ENCODE measurements at places on chromosomes 6 and 20.

DNA sequence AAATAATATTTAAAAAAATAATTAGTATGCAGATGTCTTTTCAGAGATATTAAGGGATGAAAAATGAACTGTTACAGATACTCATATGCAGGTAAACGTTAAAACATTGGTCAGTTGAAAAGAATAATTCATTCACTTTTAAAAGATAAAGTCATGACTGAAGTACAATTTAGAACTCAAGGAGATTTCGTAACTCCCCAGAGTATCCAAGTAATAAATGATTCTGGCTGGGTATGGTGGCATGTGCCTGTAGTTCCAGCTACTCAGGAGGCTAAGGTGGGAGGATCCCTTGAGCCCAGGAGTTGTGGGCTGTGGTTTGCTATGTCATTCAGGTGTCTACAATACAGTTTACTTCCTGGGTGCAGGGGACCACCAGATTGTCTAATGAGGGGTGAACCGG lies 122.3 kb upstream of the TMEM181 start:
- DNase-seq: no peak

DNA sequence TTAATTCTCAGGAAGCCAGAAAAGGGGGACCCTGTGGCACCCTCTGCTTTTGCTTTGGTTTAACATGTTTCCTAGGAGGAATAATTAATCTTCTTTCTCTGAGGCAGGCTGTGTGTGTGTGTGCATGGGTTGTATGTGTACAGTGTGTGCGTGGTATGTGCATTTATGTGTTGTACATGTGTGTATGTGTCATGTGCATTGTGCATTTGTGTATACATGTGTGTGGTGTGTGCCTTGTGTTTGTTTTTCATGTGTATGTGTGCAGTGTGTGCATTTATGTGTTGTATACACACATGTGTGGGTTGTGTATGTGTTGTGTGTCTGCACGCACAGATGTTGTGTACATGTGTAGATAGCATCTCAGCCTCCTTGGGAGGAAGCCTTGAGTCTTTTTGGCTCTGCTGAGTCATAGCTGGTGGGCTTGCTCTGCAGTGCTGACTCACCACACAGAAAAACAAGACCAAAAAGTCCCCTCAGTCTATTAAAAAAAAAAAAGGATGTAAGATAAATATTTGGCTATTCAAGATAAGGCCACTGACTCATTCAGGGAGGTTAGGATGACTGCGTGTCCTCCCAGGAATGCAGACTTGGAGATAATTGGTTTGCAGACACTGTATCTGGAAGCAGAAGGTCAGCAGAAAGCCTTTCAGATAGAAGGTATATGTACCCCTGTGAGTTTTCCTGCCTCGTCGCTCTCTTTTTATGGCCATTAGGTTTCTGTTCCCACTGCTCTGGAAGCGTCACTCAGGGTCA lies 58.6 kb downstream of the SYNJ2 start:
- no peak for DNase-seq

GRCh38 chr6:105430685-105431084 lies 27.8 kb upstream of the PREP start:
- DNase-seq: no peak

DNA sequence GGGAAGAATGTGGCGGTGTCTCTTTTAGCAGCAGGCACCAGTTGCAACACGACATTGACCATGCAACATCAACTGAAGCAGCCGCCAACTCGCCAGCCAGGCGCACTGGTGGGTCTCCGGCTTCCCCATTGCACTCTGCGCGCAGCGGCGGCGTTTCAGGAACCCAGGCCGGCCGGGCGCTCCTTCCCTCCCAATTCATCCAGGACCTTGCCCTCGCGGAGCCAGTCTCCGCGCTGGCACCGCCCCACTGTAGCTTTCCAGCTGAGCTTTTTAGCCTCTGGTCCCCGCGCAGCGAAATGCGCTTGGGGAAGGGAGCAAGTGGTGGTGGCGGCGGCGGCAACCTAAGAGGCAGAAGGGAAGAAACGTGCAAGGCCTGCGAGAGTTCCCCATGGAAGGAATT lies 297.9 kb upstream of the RIMS1 start:
- DNase-seq: no peak

DNA sequence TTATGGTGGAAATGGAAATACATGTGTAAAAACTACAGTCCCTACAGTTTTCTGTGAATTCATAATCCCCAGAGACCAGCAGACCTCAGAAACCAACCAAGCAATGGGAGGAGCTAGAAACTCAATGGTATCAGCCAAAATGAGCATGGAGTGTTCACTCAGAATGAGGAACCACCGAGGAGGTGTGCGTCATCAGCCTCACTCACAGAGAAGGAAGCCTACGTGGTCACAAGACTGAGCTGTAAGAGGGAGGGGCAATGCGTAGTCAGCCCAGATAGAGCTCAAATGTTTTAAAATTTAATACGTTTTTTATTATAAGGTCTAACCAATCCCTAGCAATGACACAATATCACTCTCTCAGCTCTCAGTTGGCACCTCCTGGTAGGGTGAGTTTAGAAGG lies 17.4 kb downstream of the MYLK4 start:
- DNase-seq: no peak

GRCh38 chr20:51022227-51022802 lies 592 bp downstream of the KCNG1 start:
- DNase-seq: no peak

DNA sequence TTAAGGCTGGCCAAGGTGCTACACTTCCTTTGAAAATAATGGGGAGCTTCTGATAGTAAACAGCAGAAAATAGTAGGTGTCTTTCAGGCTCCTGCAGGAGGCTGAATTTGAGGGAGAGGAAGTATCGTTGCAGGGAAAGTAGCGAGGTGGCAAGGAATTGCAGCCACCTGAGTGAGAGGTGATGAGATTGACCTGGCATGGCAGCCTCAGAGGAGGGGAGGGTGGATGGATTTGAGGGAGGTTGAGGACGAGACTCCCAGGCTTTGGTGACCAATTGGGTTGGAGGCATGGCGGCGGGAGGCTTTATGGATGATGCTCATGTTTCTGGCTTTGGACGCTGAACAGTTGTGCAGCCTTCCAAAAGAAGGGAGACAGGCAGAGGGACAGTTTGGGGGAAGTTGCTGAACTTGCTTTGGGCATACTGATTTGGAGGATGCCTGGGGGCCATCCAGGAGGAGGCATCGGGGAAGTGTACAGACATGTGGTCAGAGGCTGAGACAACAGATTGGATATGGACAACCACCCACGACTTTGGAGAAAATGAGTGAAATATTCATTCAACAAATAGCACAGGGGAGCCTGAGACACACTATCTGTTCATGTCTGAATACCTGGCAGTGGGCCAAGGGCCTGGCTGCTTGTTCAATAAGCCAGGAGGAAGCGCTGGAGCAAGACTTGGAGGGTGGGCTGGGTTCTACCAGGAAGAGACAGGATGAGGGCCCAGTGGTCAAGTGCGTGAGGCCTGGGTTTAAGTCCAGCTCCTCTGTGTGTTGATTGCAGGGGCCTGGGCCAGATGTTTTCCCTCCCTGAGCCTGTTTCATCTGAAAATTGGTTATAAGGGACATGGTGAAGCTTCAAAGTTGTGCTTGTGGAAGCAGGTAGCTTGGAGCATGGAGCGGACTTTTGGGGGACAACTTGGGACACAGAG lies 113.2 kb downstream of the CEBPB start:
- DNase-seq: peak; percentile 83
